CD4-positive, alpha-beta T cell treated with Interleukin-15 for 4 hours (primary cell): ENCODE measurements at places on chromosomes 3 and 15.

GRCh38 chr3:99901200-99901926 is 83.7 kb downstream of the CMSS1 start:
- DNase-seq, result no peak

- no peak for DNase-seq
Measured at GRCh38 chr15:98597666-98598065, 50.7 kb upstream of the IGF1R start.

GRCh38 chr3:195117978-195118581 is 152.9 kb downstream of the XXYLT1 start:
- DNase-seq, result no peak

GRCh38 chr3:74561881-74562280 is 52.6 kb downstream of the CNTN3 start:
- DNase-seq, result no peak

DNA sequence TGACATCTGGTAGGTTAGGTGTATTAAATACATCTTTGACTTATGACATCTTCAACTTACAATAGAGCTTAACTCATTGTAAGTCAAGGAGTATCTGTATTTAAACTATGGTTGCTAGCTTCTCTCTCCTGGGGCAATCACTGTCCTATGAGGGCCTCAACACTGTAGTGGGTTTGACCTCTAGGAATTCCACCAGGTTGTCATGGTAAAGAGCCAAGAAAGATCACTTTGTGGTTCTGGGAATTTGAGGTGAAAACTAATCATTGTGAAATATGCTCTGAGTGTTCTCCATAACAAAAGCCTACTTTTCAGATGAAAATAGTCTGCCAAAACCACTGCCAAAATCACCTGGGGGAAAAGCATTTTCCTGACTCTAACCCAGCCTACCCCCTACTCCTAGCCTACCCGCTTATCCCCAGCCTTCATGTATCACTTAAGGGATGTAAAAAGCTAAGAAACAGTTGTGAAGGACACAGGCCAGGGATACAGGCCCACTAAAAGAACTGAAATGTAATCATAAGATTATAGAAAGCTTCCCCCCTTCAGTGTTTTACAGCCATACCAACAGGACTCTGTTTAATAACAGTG is 723.8 kb downstream of the MECOM start:
- no peak for DNase-seq

GRCh38 chr3:119717520-119717919 is 14.7 kb downstream of the CFAP91 start:
- no peak for DNase-seq

- no peak for DNase-seq
Measured at GRCh38 chr3:194750491-194750828, 64.8 kb downstream of the FAM43A start.

GRCh38 chr3:37435572-37435971 is 261.2 kb upstream of the LRRFIP2 start:
- DNase-seq, result no peak

DNA sequence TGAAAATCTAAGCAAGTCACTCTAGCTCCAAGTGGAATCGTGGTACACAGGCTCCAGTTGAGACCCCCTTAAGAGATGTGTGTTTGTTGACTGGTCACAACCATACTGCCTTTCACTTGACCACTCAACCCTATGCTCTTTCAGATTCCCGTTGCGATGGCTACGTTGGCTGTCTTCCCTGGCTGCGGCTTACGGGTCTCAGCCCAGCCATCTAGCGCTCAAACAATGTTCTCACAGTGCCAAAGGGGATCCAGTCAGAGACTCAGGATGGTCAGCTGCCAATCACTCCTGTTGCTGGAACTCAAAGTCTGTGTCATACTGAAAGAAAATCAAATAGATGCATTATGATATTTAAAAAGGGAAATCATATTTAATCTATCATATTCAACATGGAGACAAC is 237.6 kb downstream of the ITPR1 start:
- DNase-seq, result no peak

DNA sequence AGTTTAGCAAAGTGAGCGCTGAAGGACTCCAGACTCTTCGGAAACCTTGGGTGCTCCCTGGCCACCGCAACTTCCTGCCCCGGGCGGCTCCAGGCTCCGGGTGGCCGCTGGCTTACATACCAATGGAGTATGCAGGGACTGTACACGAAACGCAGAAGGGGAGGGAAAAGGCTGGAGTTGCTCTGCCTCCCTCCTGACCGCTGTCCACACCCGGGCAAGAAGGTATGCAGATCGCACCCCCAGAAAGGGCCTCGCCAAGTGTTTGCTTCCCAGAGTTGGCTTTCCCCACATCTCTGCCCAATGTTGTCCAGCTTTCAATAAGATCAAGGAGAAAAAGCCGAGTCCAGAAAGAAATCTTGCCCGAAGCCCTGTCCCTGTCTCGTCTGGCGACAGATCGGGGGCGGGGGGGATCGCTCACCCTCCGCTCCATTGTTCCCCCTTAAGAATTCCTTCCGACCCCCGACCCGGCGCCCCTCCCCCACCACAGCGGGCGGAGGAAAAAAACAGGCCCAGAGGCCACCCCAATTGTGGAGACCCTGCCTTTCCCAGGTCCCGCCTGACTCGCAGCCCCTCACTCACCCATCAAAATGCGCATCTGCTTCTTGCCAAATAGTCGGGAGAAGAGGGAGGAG is 533 bp downstream of the ARF4 start:
- DNase-seq, result peak; percentile 46

DNA sequence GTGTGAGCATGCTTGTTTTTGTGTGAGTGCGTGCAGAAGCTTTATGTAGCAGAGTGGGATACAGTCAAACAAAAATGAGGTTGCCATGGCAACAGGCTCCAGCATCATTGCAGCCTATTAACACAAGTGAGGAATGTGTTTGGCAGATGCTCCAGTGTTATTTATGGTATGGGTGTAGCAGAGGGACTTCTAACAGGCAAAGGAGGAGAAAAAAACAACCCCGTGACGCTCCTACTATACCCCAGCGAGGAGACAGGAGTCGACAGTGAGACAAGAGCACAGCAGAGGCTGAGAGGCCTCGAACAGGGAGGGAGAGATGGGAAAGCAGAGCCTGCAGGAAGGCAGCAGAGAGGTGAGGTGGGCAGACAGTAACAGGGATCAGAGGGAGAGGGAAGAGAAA is 4.9 kb downstream of the ADCY5 start:
- DNase-seq, result no peak

DNA sequence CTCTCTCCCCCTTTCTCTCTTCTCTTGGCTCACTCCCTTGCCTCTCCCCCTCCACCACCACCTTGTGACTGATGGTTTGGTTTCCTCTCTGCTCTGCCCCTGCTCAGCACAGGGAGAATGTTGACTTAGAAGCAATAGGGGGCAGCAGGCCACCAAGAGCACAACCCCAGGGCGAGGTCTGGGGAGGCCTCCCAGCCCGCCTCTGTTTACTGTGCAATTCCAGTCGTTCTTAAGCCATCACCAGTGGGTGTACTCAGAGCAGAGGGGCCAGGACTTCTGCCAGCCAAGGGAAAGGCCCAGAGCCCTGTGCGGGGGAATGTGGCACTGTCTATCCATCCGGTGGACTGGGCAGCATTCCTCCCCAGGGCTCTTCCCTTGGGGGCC is 5.7 kb upstream of the APEH start:
- DNase-seq, result no peak

DNA sequence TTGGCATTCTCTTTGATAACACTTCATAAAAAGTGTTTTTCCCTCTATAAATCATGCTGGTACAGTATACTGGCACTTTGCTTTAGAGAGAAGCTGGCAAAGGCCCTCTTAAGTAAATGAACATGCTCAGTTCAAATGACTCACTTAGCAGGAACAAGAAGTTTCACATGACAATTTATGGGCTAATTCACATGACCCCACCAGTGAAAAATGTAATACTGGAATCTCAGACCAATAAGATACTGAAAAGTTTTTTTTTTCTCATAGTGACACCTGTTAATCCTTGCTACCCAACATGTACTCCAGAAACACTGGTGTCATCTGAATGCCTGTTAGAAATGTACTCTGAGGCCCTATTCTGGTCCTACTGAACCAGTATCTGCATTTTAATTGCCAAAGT is 13.9 kb downstream of the BTBD1 start:
- DNase-seq, result no peak

GRCh38 chr15:54884312-54884711 is 312.4 kb downstream of the RSL24D1 start:
- no peak for DNase-seq

GRCh38 chr3:140563206-140563760 is 114.6 kb upstream of the TRIM42 start:
- no peak for DNase-seq

DNA sequence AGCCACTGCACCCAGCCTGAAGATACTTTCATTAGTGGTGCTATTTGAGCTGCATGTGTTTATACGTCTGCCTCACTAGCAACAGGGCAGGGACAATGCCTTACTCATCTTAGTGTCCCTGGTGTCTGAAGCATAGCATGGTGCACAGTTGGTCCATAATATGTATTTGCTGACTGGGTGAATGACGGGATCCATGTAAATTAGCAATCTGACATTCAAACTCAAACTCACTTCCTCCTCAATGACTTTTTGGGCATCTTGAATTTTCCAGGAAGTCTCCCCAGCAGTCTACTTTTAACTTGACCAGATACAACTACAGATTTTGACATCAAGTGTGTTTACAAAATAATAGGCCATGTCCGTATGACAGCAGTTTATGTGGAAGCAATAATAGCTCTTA is 3.0 kb upstream of the LDHAL6B start:
- DNase-seq, result no peak

- DNase-seq, result no peak
Measured at GRCh38 chr3:193905541-193906396, 230.2 kb upstream of the HES1 start.

GRCh38 chr15:31101262-31102038 is at the start of gene TRPM1:
Gene TRPM1, minus strand, starts transcription at chr15:31101725. Its CDS starts 20,370 bp downstream, at chr15:31081355.
- DNase-seq, result no peak

DNA sequence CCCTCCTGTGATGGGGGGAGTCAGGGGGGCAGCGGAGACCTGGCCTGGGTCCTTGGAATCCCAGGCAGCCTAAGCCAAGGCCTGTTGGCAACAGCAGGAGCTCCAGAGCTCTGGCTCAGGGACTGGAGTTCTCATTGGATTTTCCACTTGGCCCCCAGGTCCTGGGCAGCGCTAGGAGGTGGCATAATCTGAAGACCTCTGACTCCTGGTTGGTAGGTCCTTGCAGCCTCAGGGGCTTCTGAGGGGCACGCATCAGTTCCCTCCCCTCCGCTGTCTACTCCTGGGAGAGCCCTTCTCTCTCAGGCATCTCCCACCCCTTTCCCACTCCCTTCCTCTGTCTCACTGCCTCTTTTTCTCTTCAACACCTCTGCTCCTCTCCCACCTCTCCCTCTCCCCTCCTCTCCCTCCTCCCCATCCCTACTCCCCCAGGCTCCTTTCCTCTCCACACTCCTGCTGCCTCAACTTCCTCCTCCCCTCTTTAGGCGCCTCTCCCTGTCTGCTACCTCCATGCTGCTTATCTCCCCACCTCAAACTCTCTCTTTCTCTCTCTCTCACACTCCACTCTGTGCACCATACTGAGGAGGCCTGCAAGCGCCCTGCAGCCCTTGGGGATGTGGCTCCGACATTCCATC is 41.1 kb upstream of the SLC6A1 start:
- no peak for DNase-seq

DNA sequence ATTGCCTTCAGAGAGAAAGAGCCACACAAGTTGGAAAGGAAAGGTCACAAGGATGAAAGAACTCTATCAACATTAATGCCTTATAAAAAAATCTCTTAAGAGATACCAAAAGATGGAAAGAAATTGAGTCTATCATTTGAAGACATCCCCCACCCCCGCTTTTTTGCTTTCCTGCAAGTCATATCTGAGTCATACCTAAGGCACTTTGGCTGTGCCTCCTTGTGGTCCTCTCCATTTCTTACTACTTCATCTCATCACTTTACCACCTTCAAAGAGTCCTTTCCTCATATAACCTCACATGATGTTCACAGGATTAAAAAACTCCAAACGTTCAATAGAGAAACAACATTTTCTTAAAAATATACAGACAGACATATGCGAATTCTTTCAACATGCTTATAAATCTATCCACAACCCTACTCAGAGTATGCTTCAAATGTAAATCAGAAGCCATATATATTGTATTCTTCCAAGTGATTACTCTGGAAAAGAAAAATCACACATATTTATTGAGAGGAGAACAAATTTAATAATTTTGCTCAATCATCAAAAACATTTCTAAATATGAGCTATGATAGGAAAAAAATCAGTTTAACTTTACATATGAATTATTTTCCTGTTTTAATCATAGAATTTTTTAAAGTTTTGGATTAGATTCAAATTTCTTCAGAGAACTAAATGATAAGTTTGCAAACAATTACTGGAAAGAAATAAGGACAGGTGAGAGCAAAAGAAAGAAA is 1003.9 kb upstream of the CFAP20DC start:
- peak; percentile 25 for DNase-seq

DNA sequence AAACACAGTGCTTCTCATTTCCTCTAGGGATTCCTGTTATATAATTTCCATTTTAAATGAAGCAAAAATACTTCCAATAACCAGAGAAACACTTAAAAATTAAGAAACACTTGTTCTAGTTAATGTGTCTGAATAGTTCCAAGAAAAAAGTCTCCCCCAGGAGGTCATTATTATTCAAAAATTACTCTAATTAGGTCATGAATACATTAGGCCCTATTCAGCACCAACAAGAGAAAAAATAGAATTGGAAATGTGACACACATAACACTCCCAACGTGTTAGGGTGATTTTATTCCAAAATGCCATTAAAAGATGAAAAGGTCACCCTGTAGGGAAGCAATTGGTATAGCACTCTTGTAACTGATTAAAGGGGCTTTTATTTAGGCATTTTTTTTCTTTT is 382.1 kb downstream of the TUSC7 start:
- no peak for DNase-seq

DNA sequence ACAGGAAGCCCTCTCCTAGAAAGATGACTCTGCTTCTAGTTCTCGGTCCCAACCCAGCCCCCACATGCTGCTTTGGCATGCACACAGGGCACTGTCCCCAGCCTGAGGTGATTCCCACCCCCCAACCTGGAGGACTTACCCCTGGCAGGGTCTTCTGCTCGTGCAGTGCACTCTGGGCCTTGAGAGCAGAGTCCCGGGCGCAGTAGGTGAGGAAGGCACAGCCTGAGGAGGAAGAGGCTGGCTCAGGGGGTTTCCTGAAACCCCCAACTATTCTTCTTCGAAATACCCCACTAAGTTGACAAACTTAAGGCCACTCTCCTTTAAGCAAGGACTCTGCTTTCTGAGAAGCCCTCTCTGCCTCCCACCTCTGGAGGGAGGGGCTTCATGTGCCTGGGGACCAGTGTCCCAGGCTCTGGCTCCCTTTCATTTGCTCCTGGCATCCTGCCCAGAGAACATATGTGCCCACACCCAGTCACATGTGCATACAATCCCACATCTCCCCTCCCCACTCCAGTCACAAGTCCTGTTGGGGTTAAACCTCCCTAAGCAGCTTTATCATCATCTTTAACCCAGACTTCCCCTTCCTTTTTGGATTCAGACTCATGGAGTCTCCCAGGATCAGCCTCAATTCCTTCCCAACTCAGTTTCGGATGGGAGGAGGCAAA is 4.1 kb downstream of the CELF6 start:
- no peak for DNase-seq

- no peak for DNase-seq
Measured at GRCh38 chr15:82548700-82549099, 8.4 kb upstream of the RPS17 start.
